NCI-H1694 treated with DMSO at 0.1 percent for 48 hours (cell line): ENCODE measurements at places on chromosomes 1 and 21.

DNA sequence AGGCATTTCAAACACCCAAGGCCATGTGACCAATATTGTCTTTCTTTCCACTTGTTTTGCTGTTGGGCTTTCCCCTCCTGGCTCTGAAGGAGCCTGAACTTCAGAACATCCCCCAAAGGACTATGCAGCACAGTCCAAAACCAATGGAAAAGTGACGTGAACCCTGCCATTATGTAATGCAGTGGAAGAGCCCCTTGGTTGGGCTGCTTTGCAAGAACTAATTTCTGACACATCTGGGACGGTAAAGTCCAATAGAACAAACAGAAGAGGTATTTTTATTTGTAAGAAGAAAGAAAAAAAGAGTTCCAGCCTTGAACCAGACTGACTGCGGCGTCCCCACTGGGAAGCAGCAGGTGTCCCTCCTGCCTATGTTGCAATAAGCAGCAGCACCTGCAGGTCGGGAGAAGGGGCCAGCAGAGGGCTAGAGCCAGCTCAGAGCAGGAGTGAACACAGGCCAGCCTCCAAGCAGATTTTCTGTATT, 116.7 kb downstream of the CDC7 start:
- DNase-seq = peak; percentile 6

- no peak for DNase-seq
These were observed 1.2 kb upstream of the LHX4 start for GRCh38 chr1:180228648-180229482.

DNA sequence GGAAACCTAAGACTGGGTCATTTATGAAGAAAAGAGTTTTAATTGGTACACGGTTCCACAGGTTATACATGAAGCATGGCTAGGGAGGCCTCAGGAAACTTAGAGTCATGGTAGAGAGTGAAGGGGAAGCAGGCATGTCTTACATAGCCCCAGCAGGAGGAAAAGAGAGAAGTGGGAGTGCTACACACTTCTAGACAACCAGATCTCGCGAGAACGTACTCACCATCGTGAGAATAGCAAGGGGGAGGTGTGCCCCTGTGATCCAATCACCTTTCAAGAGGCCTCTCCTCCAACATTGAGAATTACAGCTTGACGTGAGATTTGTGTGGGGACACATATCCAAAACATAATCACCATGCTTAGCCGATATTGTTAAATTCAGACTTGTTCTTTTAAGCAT, 62.8 kb downstream of the DYRK1A start:
- DNase-seq = no peak

DNA sequence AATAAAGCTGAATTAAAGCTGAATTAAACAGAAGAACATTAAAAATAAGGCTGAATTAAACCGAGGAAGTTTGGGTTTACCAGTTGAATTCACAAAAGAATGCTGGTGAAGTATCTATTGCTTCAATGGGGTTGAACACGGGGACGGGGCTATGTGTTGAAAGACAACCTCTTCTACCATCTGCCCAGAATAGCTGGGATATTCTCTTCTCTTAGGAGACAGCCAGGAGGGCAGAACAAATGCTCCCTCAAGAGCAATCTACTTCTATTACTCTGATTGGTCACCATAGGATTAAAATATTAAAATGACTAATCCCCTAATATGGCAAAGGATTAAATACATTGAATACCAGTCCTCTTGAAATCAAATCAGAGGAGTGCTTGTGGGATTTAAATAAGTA, 68.4 kb downstream of the LPGAT1 start:
- DNase-seq = no peak

DNA sequence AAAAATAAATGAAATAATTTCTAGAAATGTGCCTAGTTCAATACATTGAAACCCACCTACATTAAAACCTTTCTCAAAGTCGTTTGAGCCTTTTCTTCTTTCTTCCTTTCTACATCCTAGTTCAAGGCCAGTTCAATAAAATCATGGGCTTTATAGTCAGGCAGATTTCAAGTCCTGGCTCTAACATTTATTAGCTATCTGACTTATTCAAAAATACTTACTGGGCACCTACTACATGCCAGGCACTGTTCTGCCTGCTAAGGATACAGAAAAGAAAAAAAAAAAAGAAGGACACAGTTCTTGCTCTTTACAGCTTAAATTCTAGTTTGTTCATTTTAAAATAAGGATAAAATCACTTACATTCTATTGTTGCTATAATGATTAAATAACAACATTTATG, 134.2 kb upstream of the FGGY start:
- no peak for DNase-seq

DNA sequence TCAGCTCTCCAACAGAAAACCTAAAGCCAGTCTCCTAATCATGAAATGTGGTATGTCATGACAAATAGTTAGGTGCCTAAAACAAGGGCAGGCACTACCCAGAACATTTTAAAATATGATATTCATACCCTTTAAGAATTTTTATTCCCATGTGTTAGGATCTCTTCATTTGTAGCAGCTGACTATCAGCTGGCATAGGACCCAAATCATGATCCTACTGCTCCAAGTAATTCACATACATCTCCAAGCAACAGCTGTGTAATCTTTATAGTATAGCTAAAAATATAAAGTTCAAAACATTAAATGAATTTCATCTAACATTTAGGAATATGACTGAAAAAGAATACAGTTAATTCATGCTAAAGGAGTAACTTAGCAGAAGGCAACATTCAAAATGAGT, 57.5 kb downstream of the ENAH start:
- no peak for DNase-seq

GRCh38 chr21:38984568-38984967, 178.8 kb downstream of the ETS2 start:
- no peak for DNase-seq

DNA sequence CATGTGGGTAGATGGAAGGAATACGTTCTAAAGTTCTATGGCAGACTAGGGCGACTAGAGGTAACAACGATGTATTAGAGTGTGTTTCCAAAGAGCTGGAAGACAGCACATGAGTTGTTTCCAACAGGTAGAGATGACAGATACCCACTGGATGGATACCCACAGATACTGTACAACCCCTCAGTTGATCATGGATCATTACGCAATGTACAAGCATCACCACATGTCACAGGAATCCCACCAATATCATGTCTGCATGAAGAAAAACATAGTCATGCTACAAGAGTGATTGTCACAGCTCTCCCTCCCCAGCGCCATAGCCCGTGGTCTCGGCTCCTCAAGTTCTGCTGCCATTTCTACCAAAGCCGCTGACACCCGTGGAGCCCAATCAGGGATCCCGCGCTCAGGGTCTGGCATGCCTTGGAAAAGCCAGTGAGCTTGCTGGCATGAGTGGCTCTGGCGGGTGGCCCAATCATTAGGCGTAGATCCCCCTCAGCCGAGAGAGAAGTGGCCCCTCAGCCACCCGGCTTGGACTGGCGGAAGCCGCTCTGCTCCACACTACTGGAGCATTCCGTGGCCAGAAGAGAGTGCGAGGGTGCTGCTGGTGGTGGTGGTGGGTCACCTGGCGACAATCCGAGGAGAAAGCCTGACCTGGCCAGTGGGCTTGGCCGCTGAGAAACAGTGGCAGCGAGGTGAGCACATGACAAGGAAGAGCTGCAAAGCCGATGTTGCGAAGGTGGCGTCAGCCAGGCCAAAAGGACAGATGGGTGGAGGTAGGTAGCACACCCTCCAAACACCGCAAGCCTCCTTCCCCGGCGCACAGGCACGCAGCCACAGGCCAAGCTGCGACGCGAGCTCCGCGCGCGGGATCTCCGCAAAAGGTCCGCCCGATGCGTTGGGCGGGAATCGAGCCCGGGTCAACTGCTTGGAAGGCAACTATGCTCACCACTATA, 65.7 kb upstream of the FCGR2A start:
- no peak for DNase-seq
